ENCODE measurements at places on chromosomes 13 and 19.

- no peak for DNase-seq
Observed at GRCh38 chr19:50649433-50650391, at the start of gene C19orf81. Gene C19orf81, plus strand, starts transcription at chr19:50649445. Its CDS starts 0 bp downstream, at chr19:50649445.

DNA sequence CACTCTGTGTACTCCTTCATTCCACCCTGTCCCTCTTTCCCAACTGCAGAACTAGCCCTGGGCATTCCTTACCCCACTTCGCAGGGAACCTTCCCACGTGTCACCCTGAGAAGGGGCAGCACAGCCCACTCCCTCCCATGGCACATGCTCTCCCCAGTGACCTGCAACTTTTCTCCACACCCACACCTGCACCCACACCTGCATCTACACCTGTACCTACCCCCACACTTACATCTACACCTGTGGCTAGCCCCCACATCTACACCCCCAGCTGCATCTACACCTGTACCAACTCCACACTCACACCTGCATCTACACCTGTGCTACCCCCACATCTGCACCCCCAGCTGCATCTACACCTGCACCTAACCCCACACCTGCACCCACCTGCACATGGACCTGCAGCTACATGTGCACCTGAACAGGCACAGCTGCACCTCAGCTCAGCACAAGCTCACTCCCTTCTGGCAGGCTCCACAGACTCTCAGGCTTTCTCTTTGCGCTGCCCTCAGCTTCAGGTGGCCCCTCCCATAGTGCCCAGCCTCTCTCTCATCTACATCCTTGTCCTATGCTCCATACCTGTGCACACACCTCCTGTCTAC, 234.1 kb downstream of the TUBA3C start:
- no peak for DNase-seq

DNA sequence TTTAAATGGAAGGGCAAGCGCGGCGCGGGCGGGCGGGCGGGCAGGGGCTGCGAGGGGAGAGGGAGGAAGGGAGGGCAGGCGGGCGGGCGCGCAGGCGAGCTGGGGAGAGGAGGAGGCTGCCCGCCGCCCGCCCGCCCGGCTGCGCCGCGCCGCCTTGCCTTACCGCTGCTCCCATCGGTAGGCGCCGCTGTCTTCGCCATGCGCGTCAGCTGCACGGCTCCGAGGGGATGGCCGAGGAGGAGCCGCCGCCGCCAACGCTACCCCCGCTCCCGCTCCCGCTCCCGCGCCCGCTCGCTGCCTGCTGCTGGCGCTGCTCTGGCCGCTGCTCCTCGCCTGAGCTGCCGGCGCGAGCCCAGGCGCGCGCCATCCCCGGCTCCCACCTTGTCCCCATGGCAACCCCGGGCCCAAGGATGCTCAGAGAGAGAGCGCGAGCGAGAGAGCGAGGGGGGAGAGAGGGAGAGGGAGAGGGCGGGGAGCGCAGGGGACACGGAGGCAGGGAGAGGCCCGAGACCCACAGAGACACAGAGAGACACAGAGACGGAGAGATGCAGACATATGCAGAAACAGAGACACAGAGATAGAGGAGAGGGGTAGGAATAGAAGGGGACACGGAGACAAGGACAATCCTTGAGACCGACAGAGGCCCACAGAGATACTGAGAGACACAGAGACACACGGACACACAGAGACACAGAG, 40.3 kb downstream of the DEDD2 start:
- DNase-seq = peak; percentile 54

DNA sequence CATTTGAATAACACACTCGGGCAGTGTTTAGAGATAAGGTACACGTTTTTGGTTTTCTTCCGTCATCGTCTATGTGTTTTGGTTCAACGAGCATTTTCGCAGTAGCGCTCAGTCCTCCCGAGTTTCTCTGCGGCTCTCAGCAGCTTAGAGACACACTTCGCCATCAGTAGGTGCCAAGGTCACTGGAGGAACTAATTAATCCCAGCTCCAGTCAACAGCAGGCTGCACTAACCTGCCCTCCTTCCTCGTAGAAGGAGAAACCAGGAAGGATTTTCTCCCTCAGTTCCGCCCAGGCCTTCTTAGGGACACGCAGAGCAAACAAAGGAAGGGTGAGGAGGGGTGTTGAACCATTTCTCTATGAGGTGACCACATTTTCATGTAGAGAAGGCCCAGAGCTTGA, 12.6 kb downstream of the MBNL2 start:
- DNase-seq = no peak
